ENCODE measurements at places on chromosomes 5 and 9. TPM values are rescaled to one million over a fixed set of nuclear protein-coding genes. Genes with fewer than 3 reads are reported as not detected.

TMEM203 gene
- polyA plus RNA-seq = 66.7 TPM

SLCO4C1 gene
- polyA plus RNA-seq = 0.12 TPM

PCDHB13 gene
- polyA plus RNA-seq = 1.6 TPM

TMED7 gene
- 74.3 TPM for polyA plus RNA-seq

ADAMTS12 gene
- 0.08 TPM for polyA plus RNA-seq

FOXD1 gene
- not detected for polyA plus RNA-seq

HRCT1 gene
- polyA plus RNA-seq = 0.84 TPM

PDLIM4 gene
- not detected for polyA plus RNA-seq

NR6A1 gene
- polyA plus RNA-seq = 2.6 TPM

FST gene
- polyA plus RNA-seq = 1.1 TPM

Data from neural cell (in vitro differentiated cells).